NCI-H1092 treated with DMSO at 0.1 percent for 48 hours (cell line): ENCODE measurements at places on chromosomes 1 and 21.

GRCh38 chr1:171606402-171606941, 15.6 kb upstream of the MYOCOS start:
- no peak for DNase-seq

- DNase-seq, result peak; percentile 40
These were observed 492 bp downstream of the HLX start for GRCh38 chr1:220879509-220880361.

- DNase-seq, result no peak
These were observed 61.9 kb downstream of the CAPN2 start for GRCh38 chr1:223774134-223774814.

GRCh38 chr1:204896787-204897469, 26.3 kb downstream of the NFASC start:
- DNase-seq, result no peak

DNA sequence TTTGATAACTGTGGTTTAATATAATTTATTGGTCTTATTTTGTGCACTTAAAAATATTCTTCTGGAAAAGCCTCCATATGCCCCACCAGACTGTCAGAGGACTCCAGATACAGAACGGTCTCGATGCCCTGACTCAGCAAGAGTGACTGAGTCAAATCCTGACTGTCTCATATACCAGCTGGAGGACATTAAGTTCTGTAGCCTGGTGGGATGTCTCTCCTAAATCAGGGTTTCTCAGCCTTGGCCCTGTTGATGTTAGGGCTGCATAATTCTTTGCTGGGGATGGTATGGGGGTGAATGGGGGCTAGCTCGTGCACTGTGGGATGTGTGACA, 67.7 kb upstream of the TLR5 start:
- DNase-seq, result no peak

- no peak for DNase-seq
These were observed 3.0 kb upstream of the SOD1 start for GRCh38 chr21:31656199-31657095.

GRCh38 chr1:168288311-168289052, 7.8 kb downstream of the TBX19 start:
- DNase-seq, result no peak

DNA sequence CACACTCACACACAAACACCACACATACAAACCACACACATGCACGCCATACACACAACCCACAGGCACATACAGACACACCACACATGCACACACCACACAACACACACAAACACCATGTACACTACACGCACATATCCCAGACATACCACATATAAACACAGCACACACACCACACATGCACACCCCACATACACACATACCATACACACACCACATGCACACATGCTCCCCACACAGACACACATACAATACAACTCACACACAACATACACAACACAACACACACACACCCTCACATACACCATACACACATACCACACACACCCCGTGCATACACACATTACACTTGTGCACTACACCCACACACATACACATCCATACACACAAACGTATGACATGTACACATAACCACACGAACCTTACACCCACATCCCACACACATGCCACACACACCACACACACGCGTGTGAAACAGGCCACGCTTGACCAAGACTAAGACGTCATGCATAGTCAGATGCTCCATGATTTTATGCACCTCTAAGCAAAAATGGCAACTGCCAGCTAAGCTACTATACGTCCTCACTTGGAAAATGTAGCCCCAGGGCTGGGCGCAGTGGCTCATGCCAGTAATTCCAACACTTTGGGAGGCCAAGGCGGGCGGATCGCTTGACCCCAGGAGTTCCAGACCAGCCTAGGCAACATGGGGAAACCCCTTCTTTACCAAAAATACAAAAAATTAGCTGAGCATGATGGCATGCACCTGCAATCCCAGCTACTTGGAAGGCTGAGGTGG, 77.4 kb upstream of the TMPRSS2 start:
- DNase-seq, result no peak

- no peak for DNase-seq
These were observed 11.2 kb downstream of the TRAF3IP3 start for GRCh38 chr1:209767096-209767495.

DNA sequence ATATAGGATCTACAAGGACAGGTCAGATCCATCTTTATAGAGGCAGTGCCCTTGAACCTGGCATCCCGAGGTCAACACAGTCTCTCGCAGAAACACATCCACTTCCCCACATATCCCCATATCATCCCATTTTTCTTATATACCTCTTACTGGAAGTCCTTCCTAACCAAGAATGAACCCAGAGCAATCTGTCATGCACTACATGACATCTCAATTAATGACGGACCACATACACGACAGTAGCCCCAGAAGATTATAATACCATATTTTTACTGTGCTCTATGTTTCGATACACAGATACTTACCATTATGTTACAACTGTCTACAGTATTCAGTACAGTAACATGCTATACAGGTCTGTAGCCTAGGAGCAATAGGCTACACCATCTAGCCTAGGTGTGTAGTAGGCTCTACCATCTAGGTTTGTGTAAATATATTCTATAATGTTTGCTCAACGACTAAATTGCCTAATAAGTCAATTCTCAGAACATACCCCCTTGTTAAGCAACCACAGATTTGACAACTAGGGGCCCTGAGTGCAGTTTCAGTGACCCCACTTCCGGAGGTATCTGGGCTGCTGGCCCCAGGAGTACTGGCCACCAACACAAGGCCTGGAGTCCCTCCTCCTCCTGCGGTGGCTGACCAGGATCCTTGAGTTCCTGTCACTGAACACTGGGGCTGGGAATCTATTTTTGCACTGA, 28.1 kb downstream of the PTPN14 start:
- no peak for DNase-seq

GRCh38 chr1:3101124-3101939, 32.3 kb downstream of the PRDM16 start:
- DNase-seq, result peak; percentile 61

DNA sequence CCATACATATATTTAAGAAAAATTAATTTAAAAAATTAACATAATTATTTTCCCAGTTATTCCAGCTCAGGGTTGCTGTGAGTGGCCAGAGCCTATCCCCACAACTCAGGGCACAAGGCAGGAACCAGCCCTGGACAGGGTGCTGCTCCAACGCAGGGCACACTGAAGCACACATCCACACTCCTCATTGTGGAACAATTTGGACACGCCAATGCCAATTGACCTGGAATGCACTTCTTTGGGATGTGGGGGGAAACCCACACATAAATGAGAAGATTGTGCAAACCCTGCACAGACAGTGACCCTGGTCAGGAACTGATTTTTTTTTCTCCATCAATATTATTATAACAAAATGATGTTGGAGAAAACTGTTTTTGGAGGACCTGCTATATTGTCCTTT, 23.4 kb downstream of the SAMSN1 start:
- DNase-seq, result no peak

DNA sequence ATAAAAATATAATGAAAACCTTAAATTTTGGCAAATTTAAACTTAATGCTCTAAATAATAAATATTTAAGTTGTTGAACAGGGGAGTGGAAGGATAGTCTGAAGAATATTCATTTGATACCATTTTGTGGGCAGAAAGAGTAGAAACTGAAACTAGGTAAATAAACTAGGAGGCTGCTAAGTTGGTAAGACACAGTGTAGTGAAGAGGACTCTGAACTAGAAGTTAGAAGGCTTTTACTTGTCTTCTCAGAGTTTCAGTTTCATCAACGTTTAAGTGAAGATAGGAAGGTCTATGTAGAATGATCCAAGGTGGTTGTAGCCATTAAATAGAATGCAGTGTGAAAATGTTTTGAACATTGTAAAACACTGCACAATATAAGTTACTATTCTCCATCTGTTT, 516.9 kb downstream of the AMY1C start:
- DNase-seq, result no peak

- peak; percentile 28 for DNase-seq
These were observed 176.2 kb downstream of the PCP4 start for GRCh38 chr21:40043423-40043822.

DNA sequence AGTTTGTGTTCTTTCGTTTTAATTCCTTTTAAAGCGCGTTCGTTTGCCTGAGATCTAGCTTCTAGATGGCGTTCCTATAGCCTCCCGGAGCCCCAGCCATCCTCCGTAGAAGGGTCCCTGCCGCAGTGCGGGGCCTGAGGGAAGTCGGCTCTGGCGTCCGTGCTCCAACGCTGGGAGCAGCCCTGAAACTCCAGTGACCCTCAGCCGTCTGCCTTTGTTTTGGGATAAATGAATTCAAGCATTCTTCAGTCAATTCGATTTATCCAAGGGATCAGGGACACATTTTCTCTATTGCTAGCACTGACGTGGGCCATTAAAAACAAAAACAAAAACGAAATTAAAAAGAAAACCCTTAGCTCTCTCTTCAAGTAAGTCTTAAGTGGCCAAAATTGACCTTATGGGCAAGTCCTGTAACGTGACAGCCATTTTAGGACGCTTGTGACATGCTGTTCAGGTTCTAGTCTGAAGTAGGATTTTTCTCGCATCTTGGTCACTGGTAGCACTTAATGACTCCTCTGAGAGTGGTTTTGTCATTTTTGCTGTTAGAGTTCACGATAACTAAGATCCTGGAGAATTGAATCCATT, 742 bp upstream of the HSPA13 start:
- peak; percentile 58 for DNase-seq

GRCh38 chr21:42523211-42523610, 9.6 kb downstream of the SLC37A1 start:
- DNase-seq, result no peak

- DNase-seq, result no peak
These were observed 114.5 kb upstream of the TMPRSS15 start for GRCh38 chr21:18518054-18518481.

- peak; percentile 22 for DNase-seq
These were observed 131.7 kb downstream of the BRINP2 start for GRCh38 chr1:177302357-177303044.

DNA sequence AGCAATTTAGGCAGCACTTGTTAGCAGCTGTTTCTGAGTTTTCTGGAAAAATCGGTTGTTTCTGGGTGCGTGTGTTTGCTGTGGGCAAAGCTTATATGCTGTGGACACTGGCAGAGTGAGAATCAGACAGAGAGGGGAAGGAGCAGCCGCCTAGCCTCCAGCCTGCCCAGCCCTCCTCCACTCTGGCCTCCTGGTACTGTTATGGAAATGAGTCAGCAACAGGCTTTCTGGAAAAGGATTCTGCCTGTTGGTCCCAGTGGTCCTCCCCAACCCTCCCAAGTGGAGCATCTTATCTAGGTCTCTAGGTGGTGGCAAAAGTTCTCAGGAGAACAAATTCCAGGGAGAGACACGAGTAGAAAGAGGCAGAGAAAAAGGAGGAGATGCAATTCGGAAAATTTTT, 42.2 kb upstream of the GOLT1A start:
- DNase-seq, result no peak
